ENCODE measurements at places on chromosomes 2 and 18. TPM values are rescaled to one million over a fixed set of nuclear protein-coding genes. Genes with fewer than 3 reads are reported as not detected.

- no peak for DNase-seq
- peaks cover 7% of the 10 kb centered on the region for H3K4me1 ChIP-seq
- H3K4me3 ChIP-seq = no peak overlapping the region
- no peaks in the 10 kb centered on the region for H3K27me3 ChIP-seq
- no peak overlapping the region for H3K27ac ChIP-seq
Observed at GRCh38 chr2:230127195-230127594, 58.5 kb upstream of the SLC16A14 start.

DNA sequence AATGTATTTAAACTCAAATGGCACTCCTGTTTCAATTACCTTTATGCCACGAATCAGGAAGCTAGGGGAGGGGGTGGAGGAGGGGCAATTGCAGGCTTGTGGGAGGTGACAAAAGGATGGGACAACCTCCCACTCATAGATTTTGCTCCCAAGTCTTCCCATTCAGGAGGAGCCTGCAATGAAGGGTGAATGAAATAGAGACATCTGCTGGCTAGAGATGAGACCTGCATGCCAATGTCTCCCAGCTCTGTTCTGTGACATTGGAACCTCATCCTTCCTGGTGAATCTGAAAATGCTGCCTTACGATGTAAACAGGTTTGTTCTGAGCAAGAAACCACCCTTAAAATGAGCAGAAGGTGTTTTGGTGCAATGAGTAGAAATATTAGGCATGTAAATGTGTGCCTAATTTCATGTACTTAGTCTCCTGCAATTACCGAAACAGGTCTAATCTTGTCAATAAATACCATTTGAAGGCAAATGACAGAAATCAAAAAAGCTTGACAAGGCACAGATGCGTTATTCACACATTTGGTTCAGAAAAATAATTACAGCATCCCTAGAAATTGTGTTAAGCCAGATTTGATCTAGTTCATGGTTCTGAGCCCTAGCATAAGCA, 2.7 kb upstream of the PID1 start:
- no peak for DNase-seq
- H3K4me3 ChIP-seq = no peak overlapping the region
- no peaks in the 10 kb centered on the region for H3K36me3 ChIP-seq
- H3K27ac ChIP-seq = no peak overlapping the region
- no peaks in the 10 kb centered on the region for H3K27me3 ChIP-seq

- H3K27me3 ChIP-seq = no peaks in the 10 kb centered on the region
- no peak for DNase-seq
- H3K27ac ChIP-seq = no peak overlapping the region
- H3K4me3 ChIP-seq = no peak overlapping the region
Observed at GRCh38 chr2:65537651-65538385, 105.4 kb upstream of the SPRED2 start.

SIX3 gene
- not detected for total RNA-seq

SULT1C2 gene
- total RNA-seq = not detected

SCN7A gene
- not detected for total RNA-seq

- DNase-seq = no peak
- no peaks in the 10 kb centered on the region for H3K27me3 ChIP-seq
- no peak overlapping the region for H3K27ac ChIP-seq
- H3K4me1 ChIP-seq = no peaks in the 10 kb centered on the region
Observed at GRCh38 chr2:24881623-24882022, 38.4 kb downstream of the ADCY3 start.

GRCh38 chr2:227761740-227762476, 16.2 kb downstream of the SCYGR8 start:
- no peak overlapping the region for H3K27ac ChIP-seq
- no peaks in the 10 kb centered on the region for H3K4me1 ChIP-seq
- H3K36me3 ChIP-seq = no peaks in the 10 kb centered on the region
- DNase-seq = no peak

TOGARAM2 gene
- total RNA-seq = 5.2 TPM

All from CD8-positive, alpha-beta memory T cell (primary cell).